ENCODE measurements at places on chromosomes 4 and X.

GRCh38 chr4:161869511-161869910, 294.3 kb downstream of the FSTL5 start:
- DNase-seq, result no peak

- no peak for DNase-seq
Observed at GRCh38 chr4:152246659-152247058, 289.2 kb downstream of the FBXW7 start.

GRCh38 chr4:153126137-153126536, 78.1 kb upstream of the TRIM2 start:
- no peak for DNase-seq

DNA sequence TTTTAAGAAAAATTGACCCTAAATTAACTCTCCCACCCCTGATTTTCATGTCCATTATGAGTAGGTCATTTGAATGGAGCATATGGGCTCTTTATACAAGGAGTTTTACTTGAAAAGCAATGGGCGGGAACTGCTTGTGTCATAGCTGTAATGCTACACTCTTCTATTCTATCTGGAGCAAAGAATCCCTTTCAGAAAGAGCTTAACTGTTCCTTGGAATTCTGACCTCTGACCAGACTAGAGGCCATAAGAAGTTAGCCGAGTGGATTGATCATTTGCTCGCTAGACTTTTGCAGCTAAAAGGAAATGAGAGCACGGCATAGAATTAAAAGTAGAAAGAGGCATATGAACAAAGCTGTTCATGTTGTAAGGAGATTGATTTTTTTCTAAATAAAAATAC, 79.1 kb downstream of the DOCK11 start:
- DNase-seq, result no peak

- DNase-seq, result no peak
Observed at GRCh38 chr4:165972747-165973146, 99.7 kb downstream of the TLL1 start.

GRCh38 chr4:36930562-36931111, 313.9 kb upstream of the NWD2 start:
- DNase-seq, result no peak

DNA sequence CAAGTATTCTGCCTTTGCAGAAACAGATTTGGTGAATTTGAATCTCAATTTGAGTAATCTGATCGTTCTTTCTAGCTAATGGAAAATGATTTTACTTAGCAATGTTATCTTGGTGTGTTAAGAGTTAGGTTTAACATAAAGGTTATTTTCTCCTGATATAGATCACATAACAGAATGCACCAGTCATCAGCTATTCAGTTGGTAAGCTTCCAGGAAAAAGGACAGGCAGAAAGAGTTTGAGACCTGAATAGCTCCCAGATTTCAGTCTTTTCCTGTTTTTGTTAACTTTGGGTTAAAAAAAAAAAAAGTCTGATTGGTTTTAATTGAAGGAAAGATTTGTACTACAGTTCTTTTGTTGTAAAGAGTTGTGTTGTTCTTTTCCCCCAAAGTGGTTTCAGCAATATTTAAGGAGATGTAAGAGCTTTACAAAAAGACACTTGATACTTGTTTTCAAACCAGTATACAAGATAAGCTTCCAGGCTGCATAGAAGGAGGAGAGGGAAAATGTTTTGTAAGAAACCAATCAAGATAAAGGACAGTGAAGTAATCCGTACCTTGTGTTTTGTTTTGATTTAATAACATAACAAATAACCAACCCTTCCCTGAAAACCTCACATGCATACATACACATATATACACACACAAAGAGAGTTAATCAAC, 15.3 kb downstream of the PLP1 start:
- no peak for DNase-seq

DNA sequence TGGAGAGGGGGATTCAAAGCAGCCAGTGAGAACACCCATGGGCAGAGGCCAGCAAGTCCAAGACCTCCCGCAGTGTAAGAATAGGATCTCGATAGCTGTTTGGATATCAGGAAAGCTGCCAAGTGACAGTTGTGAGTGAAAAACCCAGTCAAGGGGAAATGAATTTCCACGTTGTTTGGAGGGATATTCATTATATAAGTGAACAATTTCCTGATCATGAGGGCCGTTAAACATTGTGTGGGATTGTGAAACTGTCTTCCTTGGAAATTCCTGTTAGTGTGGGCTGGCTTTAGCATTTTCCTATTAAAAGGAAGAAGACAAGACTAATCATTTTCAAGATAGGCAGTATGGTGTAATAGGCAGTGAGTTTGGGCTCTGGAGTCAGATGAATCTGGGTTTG, 15.0 kb downstream of the CLDN2 start:
- DNase-seq, result no peak

GRCh38 chr4:124899997-124900396, 187.5 kb upstream of the ANKRD50 start:
- no peak for DNase-seq

- DNase-seq, result no peak
Observed at GRCh38 chr4:84726356-84726755, 143.4 kb downstream of the CDS1 start.

DNA sequence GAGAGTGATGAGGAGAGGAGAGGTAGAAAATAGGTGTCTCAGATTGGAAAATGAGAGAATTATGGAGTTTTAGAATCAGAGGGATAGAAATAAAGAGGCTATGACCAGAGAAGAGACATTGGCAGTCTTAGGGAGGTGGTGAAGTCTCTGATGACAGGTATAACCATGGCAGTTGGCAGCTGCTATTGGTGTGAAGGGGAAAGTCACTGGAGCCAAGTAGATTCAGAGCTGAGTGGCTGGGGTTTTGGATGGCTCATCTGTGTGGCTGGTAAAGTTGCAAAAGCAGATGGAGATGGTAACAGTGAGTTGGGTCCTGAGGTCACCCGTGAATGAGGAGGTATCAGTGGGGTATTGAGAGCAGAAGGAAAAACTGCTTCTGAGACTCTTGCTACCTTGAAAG, 46.5 kb downstream of the ANAPC4 start:
- DNase-seq, result no peak

- DNase-seq, result no peak
Observed at GRCh38 chr4:101315786-101316185, 31.5 kb downstream of the PPP3CA start.

GRCh38 chr4:125459531-125459930, 144.8 kb downstream of the FAT4 start:
- no peak for DNase-seq

DNA sequence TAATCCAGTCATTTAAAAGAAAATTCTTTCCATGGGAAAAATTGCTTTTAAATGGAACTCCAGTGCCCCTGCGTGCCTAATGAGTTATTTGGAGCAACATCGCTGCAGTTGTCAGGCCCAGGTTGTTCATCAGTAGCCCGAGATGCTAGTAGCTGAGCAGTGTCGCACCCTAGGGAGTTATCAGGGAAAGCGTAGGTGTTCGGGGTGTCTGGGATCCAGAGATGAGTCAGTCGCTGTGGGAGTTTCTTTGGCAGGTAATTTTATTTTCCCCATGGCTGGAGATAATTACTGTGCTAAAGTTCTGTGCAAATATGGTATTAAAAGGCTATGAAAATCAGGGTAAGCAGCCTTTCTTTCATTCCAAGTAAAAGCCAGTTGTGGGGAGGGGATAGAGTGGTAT, 49.4 kb downstream of the ANXA3 start:
- DNase-seq, result no peak

DNA sequence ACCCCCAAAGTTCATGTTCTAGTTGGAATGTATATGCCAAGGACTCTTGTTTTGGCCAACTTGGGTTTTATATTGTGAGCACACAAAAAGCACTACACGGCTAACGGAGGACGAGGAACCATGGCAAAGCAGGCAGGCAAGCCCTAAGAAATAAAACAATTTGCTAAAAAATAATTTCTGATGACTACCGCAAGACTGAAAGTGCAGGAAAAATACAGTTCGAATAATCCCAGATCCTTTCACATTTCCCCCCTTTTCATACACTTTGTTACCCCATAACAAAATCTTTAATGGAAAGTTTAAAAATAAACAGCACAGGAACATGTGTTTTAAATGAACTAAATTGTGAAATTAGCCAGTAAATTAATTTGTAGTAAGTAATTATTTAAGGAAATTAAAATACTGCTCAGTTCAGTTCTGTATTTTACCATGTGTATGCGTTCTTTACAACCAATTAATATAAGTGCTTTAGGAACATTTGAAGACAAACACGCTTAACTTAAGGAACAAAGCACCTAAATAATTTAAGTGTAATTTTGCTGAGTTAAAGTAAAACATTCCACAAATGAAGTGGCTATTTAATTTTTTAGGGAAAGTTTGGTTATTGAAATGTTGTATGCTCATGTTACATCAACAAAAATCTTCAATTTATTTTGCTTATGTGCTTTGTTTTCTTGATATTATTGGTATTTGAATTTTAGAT, 12.4 kb upstream of the PITX2 start:
- no peak for DNase-seq

GRCh38 chr4:61500883-61501282, 300.8 kb downstream of the ADGRL3 start:
- no peak for DNase-seq

- no peak for DNase-seq
Observed at GRCh38 chrX:14641681-14642655, 112.6 kb downstream of the GLRA2 start.

DNA sequence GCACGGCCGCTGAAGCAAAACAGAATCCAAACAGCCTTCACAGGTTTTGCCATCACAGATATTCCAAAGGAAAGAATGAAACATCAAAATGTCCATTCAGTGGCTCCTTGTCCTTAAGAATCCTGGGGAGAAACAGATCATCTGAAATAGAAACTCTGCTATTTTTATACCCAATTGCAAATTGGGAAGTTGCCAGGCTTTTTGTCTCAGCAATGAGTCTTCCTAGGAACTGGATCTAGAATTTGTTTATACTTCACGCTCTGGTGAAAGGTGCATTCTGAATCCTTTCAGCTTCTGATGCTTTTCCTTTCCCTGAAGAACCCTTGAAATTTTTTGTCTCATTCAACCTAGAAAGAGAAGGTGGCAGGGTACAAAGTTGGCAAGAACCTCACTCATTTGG, 218.9 kb downstream of the FBXW7 start:
- DNase-seq, result no peak

GRCh38 chrX:136872091-136872700, 8.3 kb downstream of the RBMX start:
- DNase-seq, result no peak

- no peak for DNase-seq
Observed at GRCh38 chr4:13207226-13207625, 276.9 kb downstream of the RAB28 start.

GRCh38 chr4:152115794-152116193, 355.0 kb upstream of the GATB start:
- DNase-seq, result no peak

DNA sequence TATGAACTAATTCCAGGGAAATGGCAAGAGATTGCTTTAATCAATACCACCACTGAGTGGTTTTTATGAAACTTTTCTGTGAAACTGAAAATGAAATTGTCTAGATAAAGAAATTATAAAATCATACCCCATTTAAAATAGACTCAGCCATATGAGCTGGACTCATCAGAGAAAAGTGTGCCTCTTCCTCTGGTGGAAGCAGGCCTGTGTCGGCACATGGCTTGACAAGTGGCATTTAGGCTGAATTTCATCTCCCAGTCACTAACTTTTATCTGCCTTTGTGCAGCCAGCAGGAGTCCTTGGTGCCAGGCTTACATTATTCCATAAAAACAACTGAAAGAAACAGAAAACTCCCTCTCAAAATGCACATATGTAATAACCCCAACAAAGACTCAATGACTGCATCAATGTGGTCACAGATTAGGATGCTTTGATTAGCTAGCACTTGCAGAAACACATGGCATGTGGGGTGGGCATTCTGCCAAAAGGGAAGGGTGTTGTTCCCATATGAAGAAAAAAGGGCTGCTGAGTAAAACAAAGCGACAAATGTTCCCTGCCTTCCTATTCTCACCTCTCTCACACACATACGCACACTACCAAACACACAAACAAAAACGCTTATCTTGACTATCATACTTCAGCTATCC, 232.3 kb downstream of the PABPC4L start:
- DNase-seq, result no peak

- DNase-seq, result no peak
Observed at GRCh38 chr4:91111556-91111955, 984.4 kb downstream of the CCSER1 start.

DNA sequence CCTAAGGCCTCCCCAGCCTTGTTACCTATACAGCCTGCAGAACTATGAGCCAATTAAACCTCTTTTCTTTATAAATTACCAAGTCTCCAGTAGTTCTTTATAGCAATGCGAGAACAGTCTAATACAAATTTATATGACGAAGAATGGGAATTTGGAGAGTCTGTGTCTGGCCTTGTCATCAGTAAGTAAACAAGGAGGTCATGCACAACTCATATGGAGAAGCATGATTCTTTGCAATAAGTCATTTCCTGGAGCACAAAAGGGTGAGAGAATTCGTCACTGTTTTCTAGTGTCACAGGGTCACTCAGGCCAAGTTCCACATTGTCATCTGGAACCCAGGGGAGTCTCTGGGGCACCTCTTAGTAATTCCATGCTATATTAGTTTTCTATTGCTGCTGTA, 49.0 kb upstream of the HS6ST2 start:
- DNase-seq, result no peak

- DNase-seq, result no peak
Observed at GRCh38 chr4:36218121-36218520, 26.2 kb downstream of the ARAP2 start.

GRCh38 chr4:83043801-83044407, 8.9 kb downstream of the COPS4 start:
- DNase-seq, result no peak

- DNase-seq, result no peak
Observed at GRCh38 chr4:48565362-48566033, 75.4 kb downstream of the ZAR1 start.

GRCh38 chr4:80462621-80463091, 127.1 kb downstream of the CFAP299 start:
- DNase-seq, result no peak

DNA sequence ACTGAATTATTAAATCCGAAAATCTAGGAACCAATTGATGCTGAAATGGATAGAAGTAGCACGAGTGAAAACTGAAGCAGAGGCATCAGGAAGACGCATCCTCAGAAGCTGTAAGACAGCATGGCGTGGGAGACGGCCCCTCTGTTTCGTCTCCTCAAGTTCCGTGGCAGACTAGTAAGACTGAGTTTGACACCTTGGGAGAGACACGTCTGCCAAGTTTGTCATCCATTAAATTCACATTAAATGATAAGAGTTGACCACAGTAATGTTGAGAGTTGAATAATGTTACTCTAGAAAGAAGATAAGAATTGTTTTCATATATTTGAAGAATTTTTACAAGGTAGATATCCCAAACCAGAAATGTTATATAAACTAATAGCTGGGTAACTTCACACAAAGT, 736.1 kb upstream of the FRG1 start:
- no peak for DNase-seq

DNA sequence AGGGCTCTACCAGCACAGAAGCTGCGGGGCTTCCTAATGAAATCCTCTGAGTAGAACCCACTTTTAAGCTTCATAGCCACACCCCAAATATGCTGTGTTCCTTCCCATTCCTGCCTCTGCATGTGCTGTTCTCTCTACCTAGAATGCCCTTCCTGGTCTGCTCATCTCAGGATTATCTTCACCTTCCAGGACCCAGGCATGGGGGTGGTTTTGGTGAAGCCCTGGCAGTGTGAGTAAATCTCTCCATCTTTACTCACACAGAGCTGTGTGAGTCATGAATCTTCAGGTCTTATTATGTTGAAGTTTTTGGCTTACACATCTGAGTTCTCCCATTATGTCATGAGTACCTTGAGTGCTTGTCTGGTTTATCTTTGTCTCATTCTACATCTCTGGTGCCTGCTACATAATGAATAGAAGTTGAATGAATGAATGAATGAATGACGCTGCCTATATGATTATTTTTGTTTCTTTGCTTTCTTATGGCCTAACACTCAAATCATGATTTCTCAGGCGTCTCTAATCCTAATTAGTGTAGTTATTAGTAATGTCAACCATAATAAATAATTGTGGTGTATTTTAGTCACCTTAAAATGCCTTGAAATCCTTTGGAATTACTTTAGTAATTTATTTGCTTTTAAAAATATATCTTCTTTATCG, 41.9 kb downstream of the HADH start:
- no peak for DNase-seq

All from stimulated activated CD4-positive, alpha-beta T cell treated with anti-CD3 and anti-CD28 coated beads, Interleukin-1b, Interleukin-23, amount 100 ng/mL, for 24 hours (primary cell).